Nasal cavity respiratory epithelium epithelial cell of viscerocranial mucosa (primary cell): ENCODE measurements at places on chromosomes 13 and 19. TPM values are rescaled to one million over a fixed set of nuclear protein-coding genes. Genes with fewer than 3 reads are reported as not detected.

DACT3 gene
- under 0.01 TPM in 1 of 2 replicates, not detected in the other for total RNA-seq

FUT3 gene
- 14.2 and 18.5 TPM in 2 replicates for total RNA-seq

CYP4F11 gene
- 4.6 and 8.5 TPM in 2 replicates for total RNA-seq

OR7A5 gene
- total RNA-seq: not detected in 2 replicates

MEDAG gene
- not detected in 2 replicates for total RNA-seq

ANKRD24 gene
- 0.34 and 2.5 TPM in 2 replicates for total RNA-seq

ATP8B3 gene
- total RNA-seq: under 0.01 and 1.1 TPM in 2 replicates

FLT3 gene
- total RNA-seq: not detected in 2 replicates

CC2D1A gene
- 8.5 and 27.5 TPM in 2 replicates for total RNA-seq

ZNF699 gene
- 19.3 and 24.9 TPM in 2 replicates for total RNA-seq

ZNF729 gene
- not detected in 2 replicates for total RNA-seq

TMEM272 gene
- total RNA-seq: not detected in 2 replicates

CEACAM4 gene
- total RNA-seq: not detected in 2 replicates

ADGRE3 gene
- total RNA-seq: not detected in 2 replicates
